ENCODE measurements at places on chromosomes 6 and 20. TPM values are rescaled to one million over a fixed set of nuclear protein-coding genes. Genes with fewer than 3 reads are reported as not detected.

Gene SMOC2
- not detected for polyA plus RNA-seq

DNA sequence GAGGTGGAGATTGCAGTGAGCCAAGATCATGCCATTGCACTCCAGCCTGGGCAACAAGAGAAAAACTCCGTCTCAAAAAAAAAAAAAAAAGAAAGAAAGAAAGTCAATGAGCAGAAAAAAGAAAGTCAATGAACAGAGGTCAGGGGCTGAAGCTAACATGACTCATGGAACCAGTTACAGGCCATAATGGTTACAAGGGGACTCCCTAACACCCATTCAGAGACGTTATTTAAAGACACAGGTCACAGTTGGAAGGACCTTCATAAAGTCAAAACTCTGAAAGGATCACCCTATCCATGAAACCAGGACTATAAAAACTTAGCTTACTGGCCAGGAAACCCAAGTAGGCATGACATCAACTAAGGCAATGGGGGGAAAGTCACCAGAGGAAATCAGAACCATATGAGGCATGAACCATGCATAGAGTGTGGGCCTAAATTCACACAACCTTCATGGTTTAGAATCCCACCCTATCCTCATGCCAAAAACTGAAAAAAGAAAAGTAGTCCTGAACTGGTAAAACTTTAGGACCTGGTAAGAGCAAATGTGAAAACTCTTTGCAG is 18.2 kb downstream of the FBXL4 start:
- no peak for DNase-seq

DNA sequence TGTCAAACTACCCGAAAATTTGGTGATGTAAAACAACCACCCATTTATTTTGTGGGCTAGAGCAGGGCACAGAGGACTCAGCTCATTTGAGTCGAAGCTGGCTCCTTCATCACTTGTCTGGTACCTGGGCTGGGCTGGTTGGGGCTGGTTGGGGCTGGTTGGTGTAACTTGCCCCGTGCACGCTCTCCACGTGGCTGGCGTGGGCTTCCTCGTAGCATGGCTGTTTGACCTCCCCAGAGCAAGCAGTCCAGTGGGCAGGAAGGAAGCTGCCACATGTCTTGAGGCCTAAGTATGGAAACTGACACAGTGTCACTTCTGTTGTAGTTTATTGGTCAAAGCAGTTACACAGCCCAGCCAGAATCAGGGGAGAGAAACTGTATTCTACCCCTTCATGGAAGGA is 27.1 kb downstream of the BCAS4 start:
- no peak for DNase-seq

Gene TFAP2D
- not detected for polyA plus RNA-seq

Gene TFAP2A
- polyA plus RNA-seq: 0.11 TPM

DNA sequence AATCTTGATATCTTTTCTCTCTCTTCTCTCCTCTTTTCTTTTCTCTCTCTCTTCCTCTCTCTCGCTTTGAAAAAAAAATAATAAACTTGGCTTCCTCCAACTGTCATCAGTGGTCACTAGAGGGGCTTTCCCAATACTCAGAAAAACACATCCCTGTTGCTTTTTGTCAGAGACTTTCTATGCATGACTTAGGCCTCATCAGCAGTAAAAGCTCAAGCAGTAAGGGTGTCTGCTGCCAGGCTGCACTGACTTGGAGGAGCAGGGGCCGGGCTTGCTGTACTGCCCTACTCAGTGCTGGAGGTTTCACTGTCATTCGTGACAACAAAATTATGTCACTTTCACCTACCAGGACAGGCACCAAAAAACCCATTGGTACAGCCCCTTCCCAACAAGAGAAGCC is 272.0 kb downstream of the ADGB start:
- DNase-seq: no peak

- DNase-seq: no peak
These were observed 550.5 kb downstream of the MMUT start for GRCh38 chr6:48912503-48912902.

- DNase-seq: peak; percentile 62
These were observed 16.8 kb upstream of the ARMC12 start for GRCh38 chr6:35719830-35720733.

Gene ZNF831
- not detected for polyA plus RNA-seq

GRCh38 chr6:56311533-56312448 is 64.4 kb upstream of the COL21A1 start:
- no peak for DNase-seq

DNA sequence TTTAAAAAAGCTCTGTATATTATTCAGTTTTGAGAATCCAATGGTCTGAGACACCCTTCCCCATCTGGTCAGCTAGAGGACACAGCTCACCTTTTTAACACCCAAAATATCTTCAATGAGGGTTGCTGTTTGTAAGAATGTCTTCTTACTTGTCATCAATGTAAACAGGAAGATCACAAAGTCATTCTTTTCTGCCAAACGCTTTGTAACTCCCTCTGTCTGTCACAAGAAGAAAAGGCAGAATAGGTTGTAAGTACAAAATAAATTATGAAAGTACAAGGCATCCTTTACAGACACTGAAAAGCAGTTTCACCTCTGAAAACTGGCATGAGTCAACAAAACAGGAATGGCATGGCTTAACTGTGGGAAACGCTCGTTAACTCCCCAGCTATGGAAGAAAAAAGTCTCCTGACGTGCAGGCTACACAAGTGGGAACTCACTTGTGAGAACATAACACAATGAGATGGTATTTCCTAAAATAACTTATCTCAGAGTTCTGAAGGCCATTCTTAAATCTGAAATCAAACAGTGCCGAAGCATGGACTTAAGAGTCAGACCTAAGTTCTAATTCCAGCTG is 42.7 kb downstream of the TRPC4AP start:
- DNase-seq: peak; percentile 36

- DNase-seq: no peak
These were observed 259.0 kb downstream of the FOXC1 start for GRCh38 chr6:1868561-1869261.
